ENCODE measurements at places on chromosomes 7 and 10. TPM values are rescaled to one million over a fixed set of nuclear protein-coding genes. Genes with fewer than 3 reads are reported as not detected.

The POM121 gene
- total RNA-seq: 29.8 TPM

The CFAP70 gene
- 0.64 TPM for total RNA-seq

The ZCWPW1 gene
- total RNA-seq: 1.3 TPM

The NANOS1 gene
- 0.30 TPM for total RNA-seq

The TNRC18 gene
- total RNA-seq: 90.9 TPM

- no peaks in the 10 kb centered on the region for H3K27me3 ChIP-seq
- no peak overlapping the region for H3K4me3 ChIP-seq
- no peak for DNase-seq
These were observed 53.0 kb upstream of the RPA3 start for GRCh38 chr7:7771452-7771851.

GRCh38 chr7:105719395-105719794, 138.1 kb upstream of the EFCAB10 start:
- H3K27me3 ChIP-seq: no peaks in the 10 kb centered on the region
- H3K27ac ChIP-seq: no peak overlapping the region
- H3K4me3 ChIP-seq: no peak overlapping the region
- no peaks in the 10 kb centered on the region for H3K36me3 ChIP-seq

DNA sequence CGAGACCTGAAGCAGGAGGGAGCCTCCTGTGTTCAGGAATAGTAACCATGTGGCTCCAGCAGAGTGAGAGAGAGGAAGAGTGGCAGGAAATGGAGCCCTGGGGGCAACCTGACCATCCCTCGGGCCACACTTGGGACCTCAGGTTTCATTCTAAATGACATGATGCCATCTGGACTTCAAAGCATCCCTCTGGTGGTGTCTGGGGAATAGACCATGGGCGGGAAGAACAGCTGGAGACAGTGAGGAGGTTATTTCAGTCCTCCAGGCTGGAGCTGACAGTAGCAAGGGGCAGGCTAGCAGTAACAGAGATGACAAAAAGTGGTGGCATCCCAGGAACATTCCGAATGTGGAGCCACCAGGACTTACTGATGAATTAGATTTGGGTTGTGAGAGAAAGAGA, 44.8 kb downstream of the AKR1B1 start:
- H3K27ac ChIP-seq: no peak overlapping the region
- no peak overlapping the region for H3K4me3 ChIP-seq
- H3K36me3 ChIP-seq: no peaks in the 10 kb centered on the region
- H3K4me1 ChIP-seq: no peaks in the 10 kb centered on the region
- no peaks in the 10 kb centered on the region for H3K27me3 ChIP-seq

DNA sequence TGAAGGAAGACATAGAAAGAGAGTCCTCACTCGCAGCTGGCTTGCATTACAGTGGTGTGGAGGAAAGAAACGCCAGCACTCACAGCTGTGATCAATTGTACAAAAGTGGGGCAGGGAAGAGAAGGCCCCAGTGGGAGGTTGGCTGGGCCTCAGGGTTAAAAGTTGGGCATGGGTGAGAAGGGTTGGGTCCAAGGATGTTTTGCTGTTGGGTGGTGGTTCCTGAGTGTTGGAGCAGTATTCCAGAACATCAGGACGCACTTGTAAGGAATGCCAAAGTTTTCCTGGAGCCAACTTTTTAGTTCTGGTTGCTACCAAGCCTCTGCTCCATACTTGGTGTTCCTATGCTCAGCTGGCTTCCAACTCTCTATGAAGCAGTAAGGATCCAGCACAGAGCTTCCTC, 55.4 kb upstream of the MKRN1 start:
- no peaks in the 10 kb centered on the region for H3K4me1 ChIP-seq
- no peaks in the 10 kb centered on the region for H3K36me3 ChIP-seq

GRCh38 chr7:100221231-100221718, 1.5 kb downstream of the PVRIG start:
- DNase-seq: no peak
- no peak overlapping the region for H3K4me3 ChIP-seq
- H3K27ac ChIP-seq: peak overlapping the region; percentile 61
- H3K27me3 ChIP-seq: no peaks in the 10 kb centered on the region

DNA sequence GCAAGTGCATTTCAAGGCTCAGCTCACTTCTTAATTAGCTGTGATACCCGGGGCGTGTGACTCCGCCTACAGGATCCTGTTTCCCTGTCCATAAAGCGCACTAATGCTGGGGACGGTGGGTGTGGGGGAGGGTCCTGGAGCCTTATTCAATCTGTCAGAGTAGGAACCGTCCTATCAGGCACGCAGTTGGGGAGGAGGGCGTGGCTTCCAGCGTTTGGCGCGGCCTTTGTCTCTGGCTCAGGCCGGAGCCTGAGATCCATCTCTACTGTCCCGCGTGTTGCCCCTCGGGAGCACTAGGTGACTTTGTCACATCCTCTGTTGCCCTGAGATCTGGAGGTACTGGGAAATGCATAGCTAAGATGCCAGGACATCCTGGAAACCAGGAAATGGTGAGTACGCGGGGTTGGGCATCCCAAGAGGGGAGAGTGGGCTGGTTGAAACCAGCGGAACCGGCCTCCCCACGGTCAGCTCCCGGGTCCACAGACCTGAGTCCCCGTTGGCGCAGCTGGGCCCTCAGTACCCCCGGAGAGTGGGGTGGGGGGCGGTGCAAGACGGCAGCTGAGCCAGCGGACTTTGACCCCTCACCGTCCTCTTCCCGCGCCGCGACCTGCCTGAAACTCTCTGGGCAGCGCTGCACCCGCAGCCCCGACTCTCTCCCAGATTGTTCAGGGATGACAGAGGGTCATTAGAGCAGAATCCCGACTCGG, 104.4 kb upstream of the ZNF92 start:
- H3K36me3 ChIP-seq: no peaks in the 10 kb centered on the region
- DNase-seq: peak; percentile 50
- H3K4me1 ChIP-seq: no peaks in the 10 kb centered on the region
- no peak overlapping the region for H3K27ac ChIP-seq

GRCh38 chr10:13717571-13717935, 130.8 kb downstream of the PRPF18 start:
- DNase-seq: no peak
- no peaks in the 10 kb centered on the region for H3K27me3 ChIP-seq
- peak overlapping the region; percentile 34 for H3K4me3 ChIP-seq
- H3K36me3 ChIP-seq: no peaks in the 10 kb centered on the region

DNA sequence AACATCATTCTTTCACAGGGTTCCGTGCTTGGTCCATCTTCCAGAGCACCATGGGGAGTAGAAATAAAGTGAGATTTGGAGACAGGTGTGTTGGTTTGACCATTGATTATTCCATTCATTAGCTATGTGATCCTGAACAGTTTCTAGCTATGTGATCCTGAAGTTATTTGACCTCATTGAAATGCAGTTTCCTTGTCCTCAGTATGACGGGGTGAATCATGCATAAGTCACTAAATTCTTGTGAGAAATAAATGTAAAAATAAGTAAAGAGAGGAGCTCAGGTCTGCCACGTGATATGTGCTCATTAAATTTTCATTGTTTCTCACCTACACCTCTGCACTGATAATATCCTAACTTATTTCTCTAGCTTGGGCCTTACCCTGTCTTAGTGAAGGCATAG, 34.1 kb upstream of the LHFPL3 start:
- no peaks in the 10 kb centered on the region for H3K27me3 ChIP-seq
- no peak for DNase-seq
- H3K27ac ChIP-seq: no peak overlapping the region
- no peaks in the 10 kb centered on the region for H3K4me1 ChIP-seq
- H3K36me3 ChIP-seq: no peaks in the 10 kb centered on the region
- no peak overlapping the region for H3K4me3 ChIP-seq

DNA sequence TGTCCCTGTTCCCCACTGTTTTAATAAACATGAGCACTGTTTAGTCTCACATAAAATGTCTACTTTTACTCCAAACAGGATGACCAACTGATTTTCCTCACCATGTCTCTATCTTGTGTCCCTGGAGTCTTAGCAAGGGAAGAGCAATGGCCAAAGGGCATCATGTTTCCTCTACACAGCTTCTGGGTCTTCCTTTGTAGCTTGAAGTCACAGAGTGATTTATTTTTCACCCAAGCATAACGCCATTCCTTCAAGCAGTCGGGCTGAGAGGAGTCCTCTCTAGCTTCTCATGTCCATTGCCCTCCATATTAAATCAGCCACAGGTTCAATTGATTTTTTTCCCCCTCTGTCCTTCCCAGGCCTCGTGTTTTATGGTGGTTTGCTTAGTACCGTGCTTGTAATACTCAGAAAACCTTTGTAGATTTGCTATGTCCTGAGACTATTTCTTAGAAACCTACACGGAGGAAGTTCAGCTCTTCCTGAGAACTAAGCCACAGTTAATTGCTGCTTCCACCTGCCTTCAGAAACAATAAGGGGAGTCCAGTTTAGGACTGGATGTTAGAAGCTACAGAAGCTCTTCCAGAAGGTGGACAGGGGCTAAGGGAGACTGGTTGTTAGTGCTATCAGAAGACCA, 178.8 kb downstream of the CREB5 start:
- H3K27me3 ChIP-seq: peaks cover 3% of the 10 kb centered on the region
- DNase-seq: no peak

DNA sequence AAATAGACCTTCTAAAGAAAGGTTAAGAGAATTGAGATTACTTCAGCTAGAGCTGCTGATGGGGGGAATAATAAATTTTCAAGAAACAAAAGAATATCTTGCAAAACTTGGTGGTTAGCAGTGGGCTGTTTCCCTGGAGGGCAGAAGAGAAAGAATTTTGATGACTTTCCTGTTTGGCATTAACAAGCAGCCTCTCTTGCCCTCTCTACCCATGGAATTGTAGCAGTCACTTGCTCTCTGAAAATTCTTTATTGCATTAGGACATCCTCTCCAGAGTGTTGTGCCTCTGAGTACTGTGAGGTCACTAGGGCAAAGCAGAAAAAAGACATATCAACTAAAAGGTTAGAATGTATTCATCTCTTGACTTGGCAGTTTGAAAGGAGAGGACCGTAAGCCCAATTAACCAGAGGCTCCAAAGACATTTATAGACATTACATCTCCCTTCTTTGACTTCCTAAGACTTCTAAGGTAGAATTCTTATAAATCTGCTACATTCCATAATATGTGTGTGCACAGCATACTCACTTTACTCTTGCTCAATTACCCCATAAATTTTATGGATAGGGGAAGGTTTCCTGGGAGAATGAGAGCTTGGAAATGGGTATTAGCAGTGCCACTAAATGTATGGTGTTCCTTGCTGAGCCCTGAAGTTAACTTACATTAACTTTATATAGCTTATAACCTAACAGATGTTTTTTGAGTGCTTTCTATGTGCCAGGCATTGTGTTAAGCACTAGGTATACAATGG, 215.3 kb downstream of the KIF20B start:
- H3K4me1 ChIP-seq: no peaks in the 10 kb centered on the region
- no peak overlapping the region for H3K4me3 ChIP-seq
- no peaks in the 10 kb centered on the region for H3K27me3 ChIP-seq
- no peaks in the 10 kb centered on the region for H3K36me3 ChIP-seq
- no peak overlapping the region for H3K27ac ChIP-seq

DNA sequence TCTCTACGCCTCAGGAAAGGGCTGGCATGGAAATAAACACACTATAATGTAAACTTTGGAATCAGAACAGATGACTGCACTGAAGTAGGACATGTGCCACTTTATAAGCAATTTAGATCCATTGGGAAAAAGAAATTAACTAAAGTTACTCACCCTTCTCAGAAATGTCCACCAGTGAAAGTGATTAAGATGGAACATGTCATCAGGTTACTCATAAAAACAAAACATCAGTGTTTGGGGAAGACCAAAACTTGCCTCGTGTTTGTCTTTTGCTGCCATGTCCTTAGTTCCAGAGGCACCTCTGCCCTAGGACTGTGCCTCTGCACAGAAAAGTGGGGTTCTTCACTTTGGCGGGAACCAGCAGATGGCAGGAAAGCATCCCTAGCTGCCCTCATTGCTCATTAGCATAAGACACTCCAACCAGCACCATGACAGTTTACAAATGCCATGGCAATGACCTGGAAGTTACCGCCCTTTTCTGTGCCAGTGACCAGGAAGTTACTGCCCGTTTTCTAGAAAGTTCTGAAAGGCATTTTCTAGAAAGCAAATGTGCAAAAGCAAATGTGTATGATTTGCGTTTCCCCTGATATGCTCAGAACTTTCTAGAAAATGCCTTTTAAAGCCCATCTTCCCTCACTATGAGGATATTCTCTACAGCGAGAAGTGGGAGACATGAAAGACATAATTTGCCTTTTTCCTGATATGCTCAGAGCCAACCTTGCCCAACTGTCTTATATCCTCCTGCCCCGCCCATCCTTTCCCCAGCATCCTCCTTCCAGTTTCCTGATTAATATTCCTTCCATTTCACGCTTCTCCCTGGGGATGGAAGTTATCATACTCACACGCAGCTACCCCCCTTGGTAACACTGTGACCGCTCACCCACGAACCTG, 258.2 kb downstream of the USP6NL start:
- no peak overlapping the region for H3K4me3 ChIP-seq
- no peaks in the 10 kb centered on the region for H3K36me3 ChIP-seq
- no peak overlapping the region for H3K27ac ChIP-seq
- no peaks in the 10 kb centered on the region for H3K27me3 ChIP-seq
- DNase-seq: no peak

DNA sequence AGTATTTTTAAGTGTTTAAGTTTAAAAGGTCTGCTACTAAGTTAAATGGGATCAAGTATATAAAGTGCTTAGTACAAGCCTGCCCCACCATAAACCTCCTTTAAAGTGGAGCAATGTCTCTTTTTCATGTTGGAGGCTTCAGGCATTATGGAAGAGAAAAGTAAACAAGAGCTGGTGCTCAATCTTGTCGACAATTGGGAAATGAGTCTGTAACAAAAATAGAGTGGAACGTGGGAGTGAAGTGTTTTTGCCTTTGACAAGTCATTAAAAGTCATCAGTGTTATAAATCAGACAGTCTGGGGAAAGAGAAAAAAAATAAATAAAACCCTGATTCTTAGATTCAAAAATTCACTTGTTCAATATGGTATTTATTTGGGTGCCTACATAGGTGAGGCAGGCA, 44.7 kb downstream of the DNAJC12 start:
- no peaks in the 10 kb centered on the region for H3K4me1 ChIP-seq
- H3K4me3 ChIP-seq: no peak overlapping the region
- no peaks in the 10 kb centered on the region for H3K27me3 ChIP-seq
- DNase-seq: no peak
- H3K36me3 ChIP-seq: no peaks in the 10 kb centered on the region

DNA sequence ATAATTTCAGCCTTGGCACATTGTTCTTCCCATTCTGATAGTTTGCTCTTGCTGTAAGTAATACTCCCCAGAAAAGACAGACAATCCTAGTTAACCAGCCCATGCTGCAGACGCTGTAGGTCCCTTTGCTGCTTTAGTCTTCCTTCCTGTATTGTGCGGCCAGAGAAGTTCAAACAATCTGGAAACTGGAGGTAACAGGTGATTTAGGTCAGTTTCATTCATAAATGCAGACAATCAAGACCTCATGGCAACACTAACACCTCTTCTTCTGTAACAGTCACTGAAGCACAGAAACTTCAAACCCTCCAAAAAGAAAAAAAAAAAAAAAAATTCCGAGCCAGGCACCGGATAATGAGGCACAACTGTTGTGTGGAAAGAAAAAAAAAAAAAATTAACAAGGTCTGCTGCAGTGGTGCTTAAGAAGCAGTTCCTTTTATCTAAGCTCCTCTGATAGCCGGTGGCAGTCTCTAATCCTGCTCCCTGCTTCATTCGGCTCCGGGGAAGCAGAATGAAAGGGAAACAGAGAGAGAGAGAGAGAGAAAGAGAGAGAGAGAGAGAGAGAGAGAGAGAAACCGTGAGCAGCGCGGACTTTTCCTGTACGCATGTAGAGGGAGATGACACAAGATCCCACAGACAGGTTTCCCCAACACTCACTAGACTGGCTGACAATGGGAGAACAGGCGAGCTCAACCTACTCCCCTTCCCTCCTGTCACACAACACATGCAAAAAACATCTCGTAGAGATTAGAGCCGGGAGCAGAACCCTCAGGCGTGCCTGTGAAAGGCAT, at the start of gene SEMA3A:
TSS of gene SEMA3A (minus strand) at position 306 of the 788 bp plus-strand sequence. CDS start at position 103, 203 bp downstream.
- no peaks in the 10 kb centered on the region for H3K27me3 ChIP-seq
- H3K4me1 ChIP-seq: no peaks in the 10 kb centered on the region
- H3K36me3 ChIP-seq: no peaks in the 10 kb centered on the region
- DNase-seq: peak; percentile 22
- H3K4me3 ChIP-seq: peak within 1 kb of the TSS; percentile 30

Data from colonic mucosa (tissue), 4 donors.